Memory B cell (primary cell): ENCODE measurements at places on chromosomes 16 and 17.

DNA sequence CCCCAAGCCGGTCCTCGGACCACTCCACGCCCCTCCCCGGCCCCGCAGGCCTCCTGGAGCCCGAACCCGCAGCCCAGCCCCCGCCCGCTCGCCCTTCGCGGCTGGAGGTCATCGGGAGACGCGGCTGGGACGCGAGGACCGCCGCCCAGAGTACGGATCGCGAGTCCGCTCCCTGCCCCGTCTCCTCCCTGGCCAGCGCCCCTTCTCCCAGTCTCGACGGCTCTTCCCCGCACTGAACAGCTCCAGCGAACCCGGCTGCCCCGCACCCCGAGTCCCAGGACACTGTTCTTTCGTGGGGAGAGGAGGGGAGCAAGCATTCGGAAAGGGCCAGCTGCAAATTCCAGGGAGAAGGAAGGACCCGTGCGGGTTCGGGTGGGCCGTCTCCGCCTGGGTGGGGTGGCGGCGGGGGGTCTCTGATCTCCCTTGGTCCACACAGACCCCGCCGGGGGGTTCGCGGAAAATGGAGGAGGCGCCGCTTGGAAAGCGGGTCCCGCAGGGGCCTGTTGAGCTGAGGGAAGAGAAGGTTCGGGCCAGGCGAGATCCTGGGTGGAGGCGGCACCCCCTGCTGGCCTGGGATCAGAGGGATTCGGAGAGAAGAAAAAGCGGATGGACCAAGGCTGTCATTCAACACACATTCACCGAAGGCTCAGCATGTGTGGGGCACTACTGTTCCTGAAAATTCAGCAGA, 632 bp upstream of the RTN4RL1 start:
- peaks cover 13% of the 10 kb centered on the region for H3K4me1 ChIP-seq
- no peak for DNase-seq
- peaks cover 16% of the 10 kb centered on the region for H3K27me3 ChIP-seq
- peaks cover 2% of the 10 kb centered on the region for H3K36me3 ChIP-seq
- H3K27ac ChIP-seq = no peak overlapping the region

DNA sequence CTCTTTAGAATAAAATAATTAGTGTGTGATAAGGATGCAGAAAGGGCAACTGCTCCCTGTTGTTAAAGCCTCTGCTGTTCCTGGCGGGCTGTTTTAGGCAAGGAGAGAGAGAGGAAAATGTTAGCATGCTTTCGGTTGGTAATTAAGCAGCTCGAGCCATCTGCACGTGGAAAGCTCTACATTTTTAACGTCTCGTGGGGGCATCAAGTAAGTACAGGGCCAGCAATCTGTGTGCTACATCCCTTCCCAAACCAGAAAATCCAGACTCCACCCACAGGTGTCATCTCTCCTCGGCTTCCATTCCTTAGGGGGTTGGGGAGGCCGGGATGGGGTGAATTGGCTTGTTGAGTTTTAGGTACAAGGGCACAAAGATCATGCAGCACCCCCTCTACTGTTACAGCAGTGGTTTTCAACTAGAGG, 62.4 kb upstream of the MARCHF10 start:
- H3K27ac ChIP-seq = no peak overlapping the region
- peaks cover 23% of the 10 kb centered on the region for H3K27me3 ChIP-seq
- no peak overlapping the region for H3K4me3 ChIP-seq

DNA sequence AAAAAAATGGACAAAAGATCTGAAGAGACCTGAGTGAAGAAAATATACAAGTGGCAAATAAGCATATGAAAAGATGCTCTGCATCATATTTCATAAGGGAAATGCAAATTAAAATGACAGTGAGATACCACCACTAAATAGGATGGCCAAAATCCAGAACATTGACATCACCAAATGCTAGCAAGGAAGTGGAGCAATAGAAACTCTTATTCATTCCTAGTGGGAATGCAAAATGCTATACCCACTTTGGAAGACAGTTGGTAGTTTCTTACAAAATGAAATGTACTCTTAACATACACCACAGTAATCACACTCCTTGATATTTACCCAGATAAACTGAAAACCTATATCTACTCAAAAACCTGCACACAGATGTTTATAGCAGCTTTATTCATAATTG, 33.6 kb downstream of the DHRS7B start:
- no peak overlapping the region for H3K4me3 ChIP-seq
- peaks cover 7% of the 10 kb centered on the region for H3K4me1 ChIP-seq
- no peak overlapping the region for H3K27ac ChIP-seq
- DNase-seq = no peak
- H3K27me3 ChIP-seq = no peaks in the 10 kb centered on the region

DNA sequence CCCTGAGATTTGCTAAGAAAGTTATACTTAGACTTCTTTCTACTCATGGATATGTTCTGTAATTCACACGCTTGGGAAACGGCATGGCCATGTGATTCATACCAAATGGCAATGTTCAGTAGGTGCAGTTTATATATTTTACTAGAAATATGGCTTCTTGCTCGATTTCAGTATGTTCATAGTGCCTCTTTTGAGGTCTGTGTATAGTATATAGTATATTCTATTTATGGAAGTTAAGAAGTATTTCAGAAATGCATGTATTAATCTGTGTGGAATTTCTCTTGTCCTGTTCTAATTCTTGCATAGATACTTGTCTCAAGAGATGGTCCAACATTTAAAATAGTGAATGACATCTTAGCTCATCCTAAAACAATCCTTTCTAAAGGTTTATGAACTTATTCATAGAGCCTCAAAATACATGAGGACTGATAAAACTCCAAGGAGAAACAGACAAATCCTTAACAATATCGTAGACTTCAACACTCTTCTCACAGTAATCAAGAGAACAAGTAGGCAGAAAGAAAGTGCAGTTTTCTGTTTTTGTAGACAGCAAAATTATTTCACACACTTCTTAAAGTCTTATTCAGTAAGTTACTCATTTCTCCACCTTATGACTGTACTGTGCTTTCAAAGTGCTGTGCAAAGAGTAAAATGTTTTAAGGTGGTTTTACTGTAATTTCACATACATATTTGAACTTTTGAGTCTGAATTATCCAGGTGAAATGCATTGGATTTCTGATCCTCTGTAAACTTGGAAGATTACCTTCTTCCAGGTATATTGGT, 11.1 kb downstream of the BPTF start:
- peaks cover 3% of the 10 kb centered on the region for H3K36me3 ChIP-seq
- H3K4me3 ChIP-seq = no peak overlapping the region

GRCh38 chr17:9926150-9926804, 21.2 kb upstream of the RCVRN start:
- no peak for DNase-seq
- H3K4me1 ChIP-seq = peaks cover 4% of the 10 kb centered on the region
- no peaks in the 10 kb centered on the region for H3K36me3 ChIP-seq
- no peak overlapping the region for H3K27ac ChIP-seq
- peaks cover 2% of the 10 kb centered on the region for H3K27me3 ChIP-seq

- H3K27me3 ChIP-seq = peaks cover 8% of the 10 kb centered on the region
- peaks cover 23% of the 10 kb centered on the region for H3K4me1 ChIP-seq
- peak overlapping the region; percentile 2 for H3K4me3 ChIP-seq
- H3K27ac ChIP-seq = no peak overlapping the region
- DNase-seq = no peak
- no peaks in the 10 kb centered on the region for H3K36me3 ChIP-seq
Measured at GRCh38 chr16:85312642-85313525, 200.6 kb upstream of the CIBAR2 start.

GRCh38 chr17:61384354-61384691, 15.3 kb upstream of the TBX2 start:
- peaks cover 7% of the 10 kb centered on the region for H3K36me3 ChIP-seq
- H3K4me1 ChIP-seq = no peaks in the 10 kb centered on the region
- no peak for DNase-seq
- H3K4me3 ChIP-seq = no peak overlapping the region
- no peak overlapping the region for H3K27ac ChIP-seq

DNA sequence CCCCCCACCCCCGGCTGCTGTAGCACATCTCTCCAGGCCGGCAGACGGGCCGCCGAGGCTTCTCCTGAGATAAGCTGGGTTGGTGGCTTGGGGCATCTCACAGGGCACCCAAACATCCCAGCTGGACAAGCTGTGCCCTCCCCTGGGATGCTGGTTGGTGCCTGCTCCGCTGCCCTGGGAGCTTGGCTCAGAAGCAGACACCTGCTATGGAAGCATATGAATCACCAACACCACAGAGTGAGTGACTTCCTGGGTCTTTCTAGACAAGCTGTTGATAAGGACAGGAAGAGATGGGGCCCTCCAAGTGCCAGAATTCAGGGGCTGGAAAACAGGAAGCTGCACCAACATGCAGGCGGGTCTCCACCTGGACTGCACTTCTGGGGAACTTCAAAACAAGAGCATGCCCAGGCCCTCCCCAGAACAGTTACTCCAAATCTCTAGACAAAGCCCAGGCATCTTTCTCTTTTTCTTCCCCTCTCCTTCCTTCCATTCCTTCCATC, 13.7 kb downstream of the C16orf95 start:
- H3K36me3 ChIP-seq = no peaks in the 10 kb centered on the region
- no peaks in the 10 kb centered on the region for H3K27me3 ChIP-seq
- H3K4me1 ChIP-seq = no peaks in the 10 kb centered on the region
- H3K27ac ChIP-seq = no peak overlapping the region
- no peak for DNase-seq

- no peaks in the 10 kb centered on the region for H3K36me3 ChIP-seq
- H3K4me3 ChIP-seq = no peak overlapping the region
- H3K27ac ChIP-seq = no peak overlapping the region
- DNase-seq = no peak
- H3K4me1 ChIP-seq = peaks cover 3% of the 10 kb centered on the region
Measured at GRCh38 chr16:80002261-80002660, 401.7 kb upstream of the MAF start.

DNA sequence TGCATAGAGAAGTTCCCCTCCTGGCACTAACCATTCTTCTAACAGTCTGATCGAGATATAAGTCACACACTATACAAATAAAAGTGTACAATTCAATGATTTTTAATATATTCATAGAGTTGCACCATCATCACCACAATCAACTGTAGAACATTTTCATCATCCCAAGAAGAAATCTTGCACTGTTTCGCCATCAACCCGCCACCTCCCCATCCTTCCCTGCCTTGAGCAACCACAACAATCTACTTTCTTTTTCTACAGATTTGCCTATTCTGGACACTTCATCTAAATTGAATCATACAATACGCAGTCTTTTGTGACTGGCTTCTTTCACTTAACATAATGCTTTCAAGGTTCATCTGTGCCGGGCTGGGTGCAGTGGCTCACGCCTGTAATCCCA, 33.0 kb upstream of the GUCY2D start:
- no peak overlapping the region for H3K27ac ChIP-seq
- no peak for DNase-seq
- H3K4me3 ChIP-seq = no peak overlapping the region
- H3K27me3 ChIP-seq = peaks cover 4% of the 10 kb centered on the region
- H3K4me1 ChIP-seq = no peaks in the 10 kb centered on the region

GRCh38 chr17:28643983-28644786, 773 bp downstream of the BLTP2 start:
- H3K27ac ChIP-seq = peak overlapping the region; percentile 94
- H3K4me3 ChIP-seq = peak overlapping the region; percentile 91
- DNase-seq = peak; percentile 23
- H3K36me3 ChIP-seq = peaks cover 24% of the 10 kb centered on the region

- peaks cover 11% of the 10 kb centered on the region for H3K4me1 ChIP-seq
- no peak overlapping the region for H3K27ac ChIP-seq
- no peak overlapping the region for H3K4me3 ChIP-seq
- no peaks in the 10 kb centered on the region for H3K36me3 ChIP-seq
Measured at GRCh38 chr17:44279666-44280391, 11.9 kb upstream of the SLC4A1 start.

GRCh38 chr16:50402298-50402895, 33.6 kb upstream of the BRD7 start:
- H3K4me1 ChIP-seq = no peaks in the 10 kb centered on the region
- no peak overlapping the region for H3K27ac ChIP-seq
- no peak for DNase-seq
- H3K36me3 ChIP-seq = no peaks in the 10 kb centered on the region
- H3K4me3 ChIP-seq = no peak overlapping the region

DNA sequence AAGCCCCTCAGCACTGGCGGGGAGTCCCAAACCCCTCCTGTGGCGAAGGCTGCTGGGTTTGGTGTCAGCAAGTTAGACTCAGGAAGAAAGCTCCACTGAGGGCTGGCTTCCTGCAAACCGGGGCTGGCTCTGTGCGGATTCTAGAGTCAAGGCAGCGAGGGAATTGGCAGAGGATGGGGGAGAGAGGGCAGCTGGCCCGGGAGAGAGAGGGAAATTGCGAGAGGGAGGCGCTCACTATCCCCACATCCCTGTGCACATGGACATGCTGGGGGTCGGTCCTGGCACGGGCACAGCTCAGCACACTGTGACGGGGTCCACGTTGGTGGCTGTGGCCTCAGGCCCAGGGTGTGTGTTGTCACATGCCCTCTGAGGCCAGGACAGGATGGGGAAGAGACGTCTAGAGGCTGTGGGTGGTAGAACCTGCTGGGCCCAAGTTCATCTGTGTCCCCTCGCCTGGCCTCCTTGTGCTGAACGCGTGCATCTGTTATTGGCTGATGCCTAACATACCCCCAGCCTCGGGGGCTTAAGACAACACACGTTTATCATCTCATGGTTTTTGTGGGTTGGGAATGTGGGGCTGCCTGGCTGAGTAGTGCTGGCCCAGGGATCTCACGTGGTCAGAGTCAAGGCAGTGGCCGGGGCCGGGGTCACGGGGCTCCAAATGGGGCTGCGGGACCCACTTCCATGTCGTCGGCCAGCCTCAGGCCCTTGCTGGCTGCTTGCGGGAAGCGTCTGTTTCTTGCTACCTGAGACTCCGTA, 16.7 kb upstream of the JPH3 start:
- H3K4me1 ChIP-seq = no peaks in the 10 kb centered on the region
- no peak overlapping the region for H3K27ac ChIP-seq
- peaks cover 28% of the 10 kb centered on the region for H3K27me3 ChIP-seq

GRCh38 chr17:8728971-8729370, 15.7 kb downstream of the CCDC42 start:
- H3K4me1 ChIP-seq = no peaks in the 10 kb centered on the region
- H3K36me3 ChIP-seq = no peaks in the 10 kb centered on the region

- H3K27me3 ChIP-seq = no peaks in the 10 kb centered on the region
- H3K4me1 ChIP-seq = peaks cover 33% of the 10 kb centered on the region
- H3K4me3 ChIP-seq = no peak overlapping the region
- DNase-seq = no peak
- H3K36me3 ChIP-seq = peaks cover 4% of the 10 kb centered on the region
- no peak overlapping the region for H3K27ac ChIP-seq
Measured at GRCh38 chr17:42009170-42009569, 8.1 kb downstream of the DNAJC7 start.

DNA sequence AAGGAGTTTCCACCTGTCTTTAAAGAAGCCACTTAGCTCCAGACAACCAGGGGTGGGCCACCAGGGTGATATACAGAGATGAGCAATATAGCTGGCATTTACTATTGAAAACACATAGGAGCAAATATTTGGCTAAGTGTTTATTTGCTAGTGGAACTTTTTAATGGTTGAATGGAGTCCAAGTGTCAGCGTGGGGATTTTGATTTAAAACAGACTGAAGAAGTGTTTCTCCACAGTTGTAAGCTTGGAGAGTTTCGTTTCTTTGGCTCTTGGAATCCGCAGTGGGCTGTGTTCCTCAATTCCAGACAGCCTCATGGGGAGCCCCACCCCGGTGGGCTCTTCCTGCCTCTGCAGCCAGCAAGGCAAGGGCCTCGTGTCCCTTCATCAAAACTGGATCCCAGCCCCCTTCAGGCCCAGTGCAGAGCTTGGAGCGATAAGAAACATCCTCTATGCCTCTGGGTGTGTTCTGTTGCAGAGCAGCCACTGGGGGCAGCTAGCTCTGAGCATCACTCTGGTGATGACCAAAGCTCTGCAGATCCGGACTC, 36.1 kb downstream of the NOG start:
- peaks cover 9% of the 10 kb centered on the region for H3K27me3 ChIP-seq
- H3K36me3 ChIP-seq = no peaks in the 10 kb centered on the region
- no peak overlapping the region for H3K27ac ChIP-seq
- DNase-seq = no peak
- no peaks in the 10 kb centered on the region for H3K4me1 ChIP-seq
